ENCODE measurements at places on chromosomes 16 and 17.

DNA sequence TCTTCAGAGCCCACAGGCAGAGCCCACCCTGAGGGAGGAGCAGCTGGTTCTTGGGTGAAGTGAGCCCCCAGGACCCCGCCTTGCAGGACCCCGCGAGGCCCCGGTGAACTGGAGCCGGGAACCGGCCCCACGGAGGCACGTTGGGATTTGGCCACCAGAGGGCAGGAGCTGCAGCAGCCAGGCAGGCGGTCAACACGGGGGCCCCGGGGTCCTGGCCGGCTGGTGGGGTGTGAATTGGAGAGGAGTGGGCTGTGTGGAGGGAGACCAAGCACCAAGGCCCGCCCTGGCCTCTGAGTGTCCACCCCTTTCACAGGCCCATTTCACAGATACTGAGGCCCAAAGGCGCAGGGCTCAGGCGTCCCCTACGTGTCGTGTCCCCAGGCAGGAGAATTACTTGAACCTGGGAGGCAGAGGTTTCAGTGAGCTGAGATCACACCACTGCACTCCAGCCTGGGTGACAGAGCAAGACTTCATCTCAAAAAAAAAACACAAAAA, 2.2 kb downstream of the DPEP1 start:
- peak; percentile 52 for DNase-seq

- no peak for DNase-seq
These were observed 31.8 kb downstream of the PITPNM3 start for GRCh38 chr17:6524520-6524919.

- no peak for DNase-seq
These were observed 186.4 kb upstream of the CHMP6 start for GRCh38 chr17:80805032-80805751.

- DNase-seq: no peak
These were observed 102.4 kb downstream of the ENGASE start for GRCh38 chr17:79176792-79177601.

- DNase-seq: no peak
These were observed 117.7 kb upstream of the WSCD1 start for GRCh38 chr17:5952518-5952917.

DNA sequence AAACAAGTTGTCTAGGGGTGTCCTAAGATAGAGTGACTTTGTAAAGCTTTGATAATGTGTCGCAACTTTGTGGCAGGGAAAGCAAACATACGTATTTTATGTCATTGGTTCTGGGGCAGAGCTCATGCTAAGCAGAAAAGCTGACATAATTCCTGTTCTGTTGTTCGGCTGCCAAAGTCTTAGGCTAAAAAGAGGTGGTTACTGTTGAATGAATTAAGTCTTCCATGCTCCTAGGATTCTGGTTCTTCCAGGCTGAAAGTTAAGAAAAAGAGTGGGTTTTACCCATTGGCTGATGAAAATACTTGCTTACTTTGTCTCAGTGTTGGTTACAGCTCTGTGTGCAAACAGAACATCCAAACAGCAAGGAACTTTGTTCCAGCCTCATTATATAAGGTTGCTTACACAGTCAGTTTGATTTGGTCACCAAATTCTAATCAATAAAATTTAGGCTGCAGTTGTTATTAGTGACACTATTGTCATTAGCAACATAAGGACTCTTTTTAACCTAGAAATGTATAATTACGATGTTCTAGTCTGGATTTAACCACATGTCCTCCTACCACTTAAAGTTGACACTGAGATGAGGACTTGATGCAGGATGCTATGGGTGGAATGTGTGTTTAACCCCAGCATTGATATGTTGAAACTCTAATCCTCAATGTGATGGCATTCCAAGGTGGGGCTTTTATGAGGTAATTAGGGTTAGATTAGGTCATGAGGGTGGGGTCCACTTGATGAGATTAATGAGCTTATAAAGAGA, 114.0 kb upstream of the GOT2 start:
- DNase-seq: no peak

GRCh38 chr16:69514356-69514755, 51.4 kb upstream of the NFAT5 start:
- no peak for DNase-seq

- DNase-seq: no peak
These were observed 327.3 kb upstream of the CDH8 start for GRCh38 chr16:62363501-62363900.

GRCh38 chr17:28227316-28228108, 91.5 kb upstream of the TMEM97 start:
- DNase-seq: no peak

GRCh38 chr16:24977678-24978075, 37.5 kb downstream of the ARHGAP17 start:
- DNase-seq: no peak

- no peak for DNase-seq
These were observed 371.6 kb upstream of the MAF start for GRCh38 chr16:79972053-79972704.
